ENCODE measurements at places on chromosomes 16 and 17. TPM values are rescaled to one million over a fixed set of nuclear protein-coding genes. Genes with fewer than 3 reads are reported as not detected.

- DNase-seq, result no peak
Measured at GRCh38 chr17:61656721-61657217, 65.8 kb upstream of the NACA2 start.

GRCh38 chr16:87324411-87325275 lies 7.5 kb upstream of the C16orf95 start:
- no peak for DNase-seq

Gene MBTD1
- total RNA-seq, result 8.9 TPM

DNA sequence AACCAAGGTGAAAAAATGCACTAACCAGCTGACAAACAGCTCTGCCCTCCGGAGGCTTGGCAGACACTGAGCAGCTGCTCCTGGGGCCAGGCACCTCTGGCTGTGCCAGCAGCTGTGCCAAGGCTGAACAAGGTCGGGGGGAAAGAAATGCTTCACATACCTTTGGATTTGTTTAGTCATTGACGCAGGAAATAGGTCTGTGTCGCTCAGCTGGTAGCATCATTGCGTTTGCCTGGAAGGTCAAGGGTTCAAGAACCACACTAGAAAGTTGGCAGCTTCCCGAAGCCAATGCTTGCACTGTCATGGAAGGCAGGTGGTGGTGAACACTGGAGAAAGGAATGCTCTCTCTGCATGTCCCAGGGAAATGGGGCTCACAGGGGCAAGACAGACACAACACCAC lies 63.5 kb downstream of the PCTP start:
- DNase-seq, result peak; percentile 87

- no peak for DNase-seq
Measured at GRCh38 chr16:75402821-75403475, 30.4 kb downstream of the CFDP1 start.

GRCh38 chr17:81976332-81977210 lies 858 bp upstream of the ASPSCR1 start:
- peak; percentile 31 for DNase-seq

- DNase-seq, result peak; percentile 99
Measured at GRCh38 chr17:7889166-7889955, 772 bp downstream of the CHD3 start.

DNA sequence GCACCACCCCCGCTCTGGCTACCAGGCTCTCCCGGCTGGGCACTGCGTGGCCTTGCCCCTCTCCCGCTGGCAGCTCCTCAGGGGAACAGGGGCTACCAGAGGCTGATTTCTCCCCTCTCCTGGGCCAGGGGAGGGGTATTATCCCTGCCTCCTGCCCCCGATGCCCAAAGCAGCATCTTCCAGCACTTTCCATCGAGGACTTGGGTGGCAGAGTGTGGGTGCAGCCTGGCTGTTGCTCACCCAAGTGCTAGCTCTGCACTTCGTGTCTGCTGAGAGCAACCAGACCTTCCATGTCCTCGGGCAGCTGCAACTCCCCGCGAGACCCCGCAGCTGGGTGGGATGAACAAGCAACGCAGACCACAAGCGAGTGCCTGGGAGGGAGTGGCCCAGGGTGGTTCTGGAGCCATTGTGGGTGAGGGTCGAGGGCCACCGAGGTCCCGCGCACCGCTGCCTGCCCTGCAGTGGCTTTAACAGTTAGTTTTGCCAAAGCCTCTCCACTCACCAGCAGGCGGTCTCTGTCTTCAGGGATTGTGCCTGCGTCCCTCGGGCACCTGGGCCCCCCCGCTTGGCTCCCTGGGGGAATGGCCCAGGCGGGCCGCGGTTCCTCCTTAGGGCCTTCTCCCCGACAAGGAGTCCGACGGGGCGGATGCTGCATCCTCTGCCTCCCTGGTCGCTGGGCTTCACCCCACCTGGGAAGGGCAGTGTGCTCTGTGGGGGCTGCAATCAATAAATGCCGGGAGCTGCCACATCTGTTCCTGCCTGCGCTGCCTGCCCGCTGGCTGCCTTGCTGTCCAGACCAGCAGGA lies 8.4 kb downstream of the SLC25A10 start:
- DNase-seq, result no peak

- DNase-seq, result no peak
Measured at GRCh38 chr16:370979-371514, 709 bp upstream of the MRPL28 start.

DNA sequence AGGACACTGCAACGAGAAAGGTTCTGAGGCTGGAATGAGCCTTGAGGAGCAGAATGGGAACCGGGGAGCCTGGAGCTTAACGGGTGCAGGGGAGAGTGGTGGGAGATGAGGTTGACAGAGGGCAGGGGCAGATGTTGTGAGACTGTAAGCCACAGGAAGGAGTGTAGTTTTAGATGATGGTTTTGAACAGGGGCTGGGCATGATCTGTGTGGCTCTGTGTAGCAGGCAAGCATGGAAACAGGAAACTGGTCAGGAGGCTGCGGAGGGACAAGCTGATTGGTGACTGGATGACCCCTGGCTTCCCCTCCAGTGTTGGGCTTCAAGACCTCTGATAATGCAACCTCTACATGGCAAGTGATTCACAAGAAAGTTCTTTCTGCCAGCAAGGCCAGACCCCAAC lies 1.4 kb upstream of the CNGB1 start:
- no peak for DNase-seq

Gene VPS35L
- 6.7 TPM for total RNA-seq

DNA sequence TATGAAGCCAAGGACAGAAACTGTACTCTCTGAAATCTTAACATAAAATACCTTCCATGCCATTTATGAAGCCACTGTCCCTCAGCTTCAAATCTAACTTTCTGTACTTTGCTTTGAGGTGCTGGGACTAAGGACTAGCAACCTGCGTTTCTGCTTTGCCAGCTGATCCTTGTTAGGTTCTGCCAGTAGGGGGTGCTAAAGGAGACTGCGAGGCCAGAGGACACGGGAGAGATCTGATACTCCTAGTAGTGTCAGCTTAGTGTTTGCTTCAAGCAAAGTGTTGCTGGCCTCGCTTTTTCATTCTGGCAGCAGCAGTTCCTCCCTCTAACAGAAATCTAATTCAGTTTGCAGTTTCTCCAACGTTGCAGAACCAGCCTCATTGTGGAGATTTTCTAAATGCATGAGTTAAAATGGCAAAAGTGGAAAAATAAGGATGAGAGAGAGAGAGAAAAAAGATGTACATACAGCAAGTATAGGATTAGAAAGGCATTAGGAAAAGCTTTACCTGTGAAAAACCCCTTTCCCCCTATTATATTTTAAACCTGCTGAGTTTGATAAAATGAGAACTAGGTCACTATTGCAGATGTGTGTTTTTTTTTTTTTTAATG lies 297.5 kb downstream of the CA10 start:
- DNase-seq, result peak; percentile 23

Gene KRTAP2-2
- not detected for total RNA-seq

- peak; percentile 16 for DNase-seq
Measured at GRCh38 chr16:77306075-77306474, 106.9 kb downstream of the SYCE1L start.

Gene MYL11
- total RNA-seq, result not detected

DNA sequence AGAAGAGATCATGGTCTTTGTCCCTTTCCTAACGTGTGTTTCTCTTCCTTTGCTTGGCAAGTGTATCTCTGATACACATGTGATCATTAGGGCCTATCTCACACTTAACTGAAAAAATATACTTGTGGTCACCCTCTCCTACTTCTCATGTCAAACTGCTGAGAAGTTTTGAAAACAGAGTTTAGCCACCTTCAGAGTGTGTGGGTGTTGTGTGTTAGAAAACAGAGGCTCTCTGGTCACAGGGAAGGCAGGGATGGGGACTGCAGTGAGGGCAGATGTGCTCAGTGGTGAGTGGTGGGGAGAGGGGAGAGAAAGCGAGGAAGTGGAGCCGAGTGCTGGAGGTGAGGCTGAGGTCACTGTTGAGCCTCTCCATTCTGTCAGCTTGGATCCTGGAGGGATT lies 29.4 kb downstream of the GRB7 start:
- no peak for DNase-seq

Gene KRTAP9-8
- not detected for total RNA-seq

GRCh38 chr16:27816561-27816960 lies 247.0 kb downstream of the GSG1L start:
- no peak for DNase-seq

Gene OR1F1
- not detected for total RNA-seq

Gene TSNAXIP1
- not detected for total RNA-seq

Gene SMPD3
- total RNA-seq, result not detected

Gene OR2C1
- not detected for total RNA-seq

Gene CACNA1H
- 0.27 TPM for total RNA-seq

GRCh38 chr17:17042851-17043460 lies 699 bp downstream of the MPRIP start:
- no peak for DNase-seq

GRCh38 chr17:75552425-75553294 lies 27.2 kb downstream of the LLGL2 start:
- no peak for DNase-seq

- DNase-seq, result no peak
Measured at GRCh38 chr17:35238821-35239220, 4.1 kb upstream of the SLFN5 start.

- peak; percentile 85 for DNase-seq
Measured at GRCh38 chr17:78915872-78916632, 9.1 kb downstream of the TIMP2 start.

Gene AURKB
- total RNA-seq, result 89.2 TPM

GRCh38 chr17:49820773-49821172 lies 27.1 kb downstream of the TAC4 start:
- no peak for DNase-seq

Gene SOCS3
- 23.4 TPM for total RNA-seq

Gene RHBDL1
- 0.16 TPM for total RNA-seq

GRCh38 chr17:11889266-11889665 lies 108.0 kb downstream of the ZNF18 start:
- DNase-seq, result no peak

GRCh38 chr17:78973792-78974520 lies 5.8 kb downstream of the LGALS3BP start:
- DNase-seq, result no peak

DNA sequence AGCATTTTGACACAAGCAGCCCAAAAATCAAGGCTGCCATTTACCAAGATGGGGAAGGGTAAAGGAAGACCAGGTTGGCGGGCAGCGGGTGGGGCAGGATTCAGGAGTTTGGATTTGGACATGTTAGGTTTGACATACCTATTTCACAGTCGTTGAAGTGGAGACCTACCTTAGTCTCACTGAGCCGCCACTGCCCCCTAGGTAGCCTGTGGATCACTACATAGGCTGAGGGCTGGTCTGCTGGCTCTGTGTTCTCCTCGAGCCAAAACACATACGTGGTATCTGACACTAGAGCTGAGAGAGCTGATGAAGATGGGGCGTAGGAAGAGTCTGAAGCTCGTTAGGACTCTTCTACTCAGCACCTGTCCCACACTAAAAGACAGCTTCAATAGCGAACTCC lies 115.1 kb downstream of the HIC1 start:
- DNase-seq, result no peak

GRCh38 chr16:12093902-12094301 lies 117.4 kb downstream of the SNX29 start:
- DNase-seq, result no peak

DNA sequence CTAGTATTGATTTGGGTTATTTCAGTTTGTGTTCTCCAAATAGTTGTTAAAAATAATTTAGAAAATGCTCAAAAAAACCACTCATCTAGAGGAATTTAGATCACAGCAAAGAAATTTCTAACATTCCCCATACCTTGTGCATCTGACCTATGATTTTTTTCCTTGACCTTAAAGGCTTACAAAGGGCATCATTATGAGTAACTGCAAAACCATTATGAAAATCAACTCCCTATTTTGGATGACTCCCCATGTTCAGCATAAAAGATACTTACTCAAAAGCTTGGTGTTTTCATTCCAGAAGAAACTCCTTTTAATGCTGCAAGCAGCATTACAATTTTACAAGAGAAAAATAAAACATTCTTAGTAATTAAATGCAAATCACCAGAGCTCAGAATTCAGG lies 83.2 kb downstream of the GRIN2A start:
- DNase-seq, result no peak

DNA sequence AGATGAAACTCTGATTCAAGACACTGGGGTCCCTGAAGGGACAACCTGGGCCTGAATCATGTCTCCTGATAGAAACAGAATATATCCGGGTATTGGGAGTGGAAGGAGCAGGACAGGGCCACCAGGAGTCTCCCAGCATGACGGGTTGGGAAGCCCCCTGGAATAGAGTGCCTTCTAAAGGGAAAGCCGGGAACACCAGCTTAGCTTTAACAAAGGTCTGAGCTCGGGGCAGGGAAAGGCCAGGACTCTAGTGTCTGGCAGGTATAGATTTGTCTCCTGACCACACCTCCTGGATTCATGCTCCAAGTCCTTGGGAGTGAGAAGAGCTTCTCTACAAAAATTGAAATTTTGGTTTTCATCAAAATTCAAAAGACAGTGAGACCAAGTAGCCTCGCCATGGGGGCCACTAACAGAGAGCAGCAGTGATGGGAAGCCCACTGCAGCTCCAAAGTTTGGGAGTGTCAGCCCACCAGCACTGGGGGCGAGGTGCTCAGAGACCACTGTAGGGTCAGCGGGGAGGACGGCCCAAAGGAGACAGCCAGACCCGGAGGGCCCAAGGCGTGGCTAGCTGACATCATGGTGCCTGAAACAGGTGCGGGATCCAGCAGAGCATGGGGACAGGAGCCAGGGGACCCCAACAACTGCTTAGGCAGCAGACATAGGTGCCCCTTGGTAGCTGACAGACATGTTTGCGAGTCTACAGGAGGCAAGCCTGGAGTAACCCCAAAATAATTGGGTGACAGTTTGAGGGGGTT lies 81.0 kb downstream of the C16orf78 start:
- no peak for DNase-seq

DNA sequence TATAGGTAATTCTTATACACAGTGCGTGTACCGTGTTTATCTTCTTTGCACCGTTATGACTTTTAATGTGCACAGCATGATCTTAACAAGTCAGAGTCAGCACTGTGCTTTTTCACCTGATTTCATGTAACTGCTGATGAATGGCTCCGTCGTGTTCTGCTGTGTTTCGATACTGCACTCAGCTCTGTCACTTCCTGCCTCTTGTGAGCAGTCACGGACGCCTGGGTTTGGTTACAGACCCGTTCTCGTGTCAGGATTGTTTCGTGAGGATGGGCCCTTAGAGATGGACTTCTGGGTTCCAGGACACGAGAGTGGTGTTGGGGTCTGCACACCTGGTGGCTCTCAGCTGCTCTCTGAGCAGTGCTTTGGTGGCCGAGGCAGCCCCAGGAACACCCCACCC lies 24.6 kb downstream of the TBCD start:
- DNase-seq, result no peak

DNA sequence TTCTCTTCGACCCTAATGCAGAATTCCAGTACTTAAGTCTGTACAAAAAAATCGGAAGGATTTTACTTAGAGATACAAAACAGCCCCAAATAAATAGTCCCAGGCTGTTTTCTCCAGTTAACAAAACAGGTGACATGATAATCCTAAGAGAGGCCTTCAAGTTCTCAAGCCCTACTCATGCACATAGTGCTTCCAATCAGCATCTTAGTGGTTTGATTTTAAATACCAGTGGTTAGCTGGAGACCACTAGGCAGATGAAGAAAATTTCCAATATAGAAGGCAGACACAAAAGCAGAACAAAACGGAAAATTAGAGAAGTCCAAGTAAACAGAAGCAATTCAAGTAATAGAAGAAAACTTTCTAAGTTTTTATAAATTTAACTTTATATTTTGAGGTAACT lies 5.2 kb upstream of the OR4D2 start:
- no peak for DNase-seq

DNA sequence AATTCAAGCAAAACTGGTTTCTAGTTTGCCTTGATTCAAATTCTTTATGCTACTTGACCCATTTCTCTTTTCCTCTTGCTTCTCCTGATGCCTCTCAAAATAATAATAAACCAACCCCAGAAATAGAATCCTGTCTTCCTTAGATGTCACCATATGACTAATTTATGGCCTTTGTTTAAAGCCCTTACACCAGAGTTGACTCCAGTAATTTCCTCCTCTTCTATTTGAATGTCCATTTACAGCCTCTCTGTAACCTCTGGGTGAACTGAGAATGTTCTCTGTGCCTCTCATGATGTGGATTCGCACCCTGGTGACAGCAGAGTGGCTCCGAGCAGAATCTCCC lies 31.5 kb downstream of the ZFHX3 start:
- DNase-seq, result no peak

Measured in MG63 (cell line).